ENCODE measurements at places on chromosomes 11 and 22.

DNA sequence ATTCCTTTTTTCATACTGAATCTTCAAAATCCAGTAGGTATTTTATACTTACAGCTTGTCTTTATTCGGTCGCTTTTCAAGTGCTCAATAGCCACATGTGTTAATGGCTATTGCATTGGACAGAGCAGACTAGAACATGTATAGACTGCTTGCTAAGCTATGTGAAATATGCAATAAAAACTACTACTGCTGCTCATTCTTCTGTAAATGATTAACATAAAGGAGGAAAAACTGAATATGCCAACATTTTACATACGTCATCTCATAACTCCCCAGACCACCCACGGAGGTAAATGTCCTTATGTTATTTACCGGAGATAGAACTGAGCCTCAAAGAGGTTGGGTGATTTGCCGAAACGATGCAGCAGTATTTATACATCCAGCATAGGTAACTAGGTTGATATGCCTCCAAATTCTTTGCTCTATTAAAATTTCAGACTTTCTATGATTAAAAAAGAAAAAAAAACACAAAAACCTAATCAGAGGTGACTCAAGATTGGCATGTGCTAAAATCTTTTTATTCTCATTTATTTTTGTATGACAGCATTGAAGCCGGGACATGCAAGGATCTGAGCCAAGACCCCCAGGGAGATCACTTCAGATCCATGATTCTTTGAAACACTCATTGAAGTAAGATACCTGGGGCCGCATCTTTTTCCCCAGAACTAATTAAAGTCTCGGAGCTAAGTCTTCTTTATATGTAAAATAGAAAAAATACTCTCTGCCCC, 78.5 kb upstream of the OR5AK2 start:
- DNase-seq, result no peak
- no peak overlapping the region for H3K27ac ChIP-seq
- H3K27me3 ChIP-seq, result no peaks in the 10 kb centered on the region
- H3K36me3 ChIP-seq, result no peaks in the 10 kb centered on the region
- no peaks in the 10 kb centered on the region for H3K4me1 ChIP-seq

DNA sequence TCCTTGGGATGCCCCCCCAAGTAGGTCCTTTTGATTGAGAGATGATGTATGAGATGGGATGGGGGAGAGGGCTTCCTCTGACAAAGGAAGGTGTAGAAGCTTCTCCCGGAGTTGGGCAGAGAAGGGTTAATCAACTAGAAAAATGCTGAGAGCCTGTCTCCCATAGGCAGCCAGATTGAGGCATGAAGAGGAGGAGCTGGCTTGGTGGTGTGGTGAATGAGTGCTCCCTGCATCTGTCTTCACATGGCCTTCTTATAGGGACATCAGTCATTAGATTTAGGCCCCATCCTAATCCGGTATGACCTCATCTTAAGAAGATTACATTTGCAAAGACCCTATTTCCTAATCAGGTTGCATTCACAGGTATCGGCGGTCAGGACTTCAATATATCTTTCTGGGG, 61.1 kb downstream of the NFAM1 start:
- H3K27me3 ChIP-seq, result peaks cover 27% of the 10 kb centered on the region
- no peak for DNase-seq
- no peak overlapping the region for H3K27ac ChIP-seq
- no peak overlapping the region for H3K4me3 ChIP-seq

DNA sequence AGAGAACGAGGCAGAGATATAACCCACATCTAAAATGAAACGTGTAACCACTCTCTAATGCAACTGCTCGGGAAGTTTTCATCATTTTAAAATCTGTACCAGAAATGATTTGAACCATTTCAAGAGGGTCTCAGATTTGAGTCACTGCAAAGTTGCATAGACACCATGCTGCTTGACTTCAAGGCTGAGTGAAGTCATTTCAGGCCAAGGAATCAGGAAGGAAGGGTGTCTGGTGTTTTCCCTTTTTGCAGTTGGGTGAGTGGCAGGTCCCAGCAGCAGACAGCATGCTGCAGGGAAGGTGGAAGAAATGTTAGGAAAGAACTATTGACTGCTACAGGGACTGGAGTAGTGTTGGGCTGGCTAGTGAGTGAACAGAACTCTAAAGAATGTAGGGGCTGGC, 16.5 kb downstream of the TANGO2 start:
- no peak for DNase-seq
- H3K27ac ChIP-seq, result no peak overlapping the region
- H3K36me3 ChIP-seq, result peaks cover 77% of the 10 kb centered on the region
- no peak overlapping the region for H3K4me3 ChIP-seq
- H3K27me3 ChIP-seq, result no peaks in the 10 kb centered on the region

DNA sequence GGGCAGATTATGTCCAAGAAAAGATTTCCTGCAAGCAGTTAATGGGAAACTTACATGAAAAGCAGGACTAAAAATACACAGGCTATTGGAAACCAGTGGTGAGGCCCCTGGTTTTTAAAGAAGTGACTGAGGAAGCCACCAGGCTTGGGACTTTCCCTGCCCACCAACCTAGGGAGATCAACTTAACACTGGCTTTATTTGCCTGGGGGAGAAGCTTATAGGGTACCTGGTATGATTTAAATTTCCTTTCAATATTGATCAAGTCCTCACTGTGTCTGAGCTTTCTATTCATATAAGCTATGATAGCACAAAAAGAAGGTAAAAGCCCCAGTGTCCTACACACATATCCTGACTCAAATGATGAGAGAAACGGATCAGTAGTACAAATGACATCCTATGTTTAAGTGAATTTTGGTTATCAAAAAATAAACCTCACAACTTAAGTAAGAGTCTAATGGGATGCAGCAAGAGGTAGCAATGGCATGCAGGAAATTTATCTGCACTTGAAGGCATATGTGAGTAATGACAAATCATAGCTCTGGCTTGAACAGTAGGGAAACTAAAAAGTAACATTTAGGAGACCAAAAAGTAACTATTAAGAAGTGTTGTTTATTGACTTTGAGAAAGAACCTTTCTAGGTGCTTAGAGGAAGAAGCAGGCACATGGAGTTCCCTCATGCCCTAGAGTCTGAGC, 85.3 kb downstream of the GAB2 start:
- no peak overlapping the region for H3K4me3 ChIP-seq
- no peaks in the 10 kb centered on the region for H3K27me3 ChIP-seq
- peaks cover 28% of the 10 kb centered on the region for H3K4me1 ChIP-seq
- DNase-seq, result no peak
- no peak overlapping the region for H3K27ac ChIP-seq

GRCh38 chr22:32354360-32355351, 3.0 kb upstream of the RFPL3 start:
- peaks cover 14% of the 10 kb centered on the region for H3K4me1 ChIP-seq
- H3K27ac ChIP-seq, result no peak overlapping the region
- H3K36me3 ChIP-seq, result no peaks in the 10 kb centered on the region
- H3K27me3 ChIP-seq, result no peaks in the 10 kb centered on the region
- no peak overlapping the region for H3K4me3 ChIP-seq

DNA sequence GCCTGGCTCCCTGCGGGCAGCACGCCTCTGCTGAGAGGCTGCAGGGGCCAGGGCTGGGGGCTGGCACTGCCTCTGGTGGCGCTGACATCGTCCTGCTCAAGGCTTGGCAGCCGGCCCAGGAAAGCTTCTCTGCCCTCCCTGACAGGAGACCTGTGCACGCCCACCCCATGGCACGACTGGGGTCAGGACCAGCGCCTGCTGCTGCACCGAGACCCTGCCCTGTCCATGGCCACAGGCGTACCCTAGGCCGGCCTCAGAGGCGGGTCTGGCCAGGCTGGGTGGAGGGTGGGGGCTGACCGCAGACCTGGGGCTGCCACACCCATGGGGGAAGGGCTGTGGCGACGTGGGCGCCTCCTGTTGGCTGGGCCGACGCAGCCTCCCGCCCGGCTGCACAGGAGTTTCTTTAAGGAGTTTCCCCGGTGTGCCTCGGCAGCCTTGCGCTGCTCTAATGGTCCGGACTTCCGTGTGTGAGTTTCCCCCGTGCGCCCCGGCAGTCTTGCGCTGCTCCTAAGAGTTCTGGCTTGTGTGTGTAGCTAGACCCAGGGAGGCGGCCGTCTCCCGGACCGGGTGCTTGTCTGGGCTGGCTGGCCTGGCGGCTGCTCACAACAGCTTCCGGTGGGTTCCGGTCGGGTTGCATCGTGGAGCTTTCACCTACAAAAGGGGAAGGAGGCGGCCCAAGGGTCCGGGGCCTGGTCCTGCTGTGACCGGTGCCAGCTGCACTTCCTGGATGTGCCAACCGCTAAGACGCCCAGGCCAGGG, 4.6 kb downstream of the TRABD start:
- peak; percentile 87 for DNase-seq
- H3K27me3 ChIP-seq, result no peaks in the 10 kb centered on the region
- H3K36me3 ChIP-seq, result peaks cover 50% of the 10 kb centered on the region
- H3K27ac ChIP-seq, result peak overlapping the region; percentile 79
- H3K4me1 ChIP-seq, result peaks cover 20% of the 10 kb centered on the region

GRCh38 chr22:31945971-31946680, 1.8 kb downstream of the YWHAH start:
- no peak for DNase-seq
- no peaks in the 10 kb centered on the region for H3K27me3 ChIP-seq
- H3K4me1 ChIP-seq, result peaks cover 32% of the 10 kb centered on the region
- H3K4me3 ChIP-seq, result peak overlapping the region; percentile 96
- H3K27ac ChIP-seq, result peak overlapping the region; percentile 98

DNA sequence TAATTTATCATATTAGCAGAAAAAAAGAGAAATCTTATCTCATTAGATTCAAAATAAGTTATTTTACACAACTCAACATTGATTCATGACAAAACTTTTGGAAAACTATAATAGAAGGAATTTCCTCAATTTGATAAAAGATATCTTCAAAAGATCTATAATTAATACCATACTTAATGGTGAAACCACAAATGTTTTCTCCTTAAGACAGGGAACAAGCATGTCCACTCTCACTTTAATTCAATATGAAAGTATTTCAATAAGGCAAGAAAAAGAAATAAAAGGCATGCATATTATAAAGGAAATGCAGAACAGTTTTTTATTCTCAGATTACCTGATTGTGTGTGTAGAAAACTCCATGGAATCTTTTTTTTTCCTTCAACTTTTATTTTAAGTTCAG, 23.6 kb downstream of the MTNR1B start:
- DNase-seq, result no peak
- no peak overlapping the region for H3K4me3 ChIP-seq
- H3K36me3 ChIP-seq, result no peaks in the 10 kb centered on the region
- H3K4me1 ChIP-seq, result no peaks in the 10 kb centered on the region
- H3K27me3 ChIP-seq, result no peaks in the 10 kb centered on the region
- no peak overlapping the region for H3K27ac ChIP-seq

GRCh38 chr11:134069426-134070341, 812 bp downstream of the JAM3 start:
- H3K4me1 ChIP-seq, result peaks cover 10% of the 10 kb centered on the region
- H3K36me3 ChIP-seq, result no peaks in the 10 kb centered on the region
- no peak overlapping the region for H3K27ac ChIP-seq
- peaks cover 18% of the 10 kb centered on the region for H3K27me3 ChIP-seq

GRCh38 chr11:67116758-67117105, 2.3 kb upstream of the KDM2A start:
- no peaks in the 10 kb centered on the region for H3K27me3 ChIP-seq
- no peaks in the 10 kb centered on the region for H3K36me3 ChIP-seq

DNA sequence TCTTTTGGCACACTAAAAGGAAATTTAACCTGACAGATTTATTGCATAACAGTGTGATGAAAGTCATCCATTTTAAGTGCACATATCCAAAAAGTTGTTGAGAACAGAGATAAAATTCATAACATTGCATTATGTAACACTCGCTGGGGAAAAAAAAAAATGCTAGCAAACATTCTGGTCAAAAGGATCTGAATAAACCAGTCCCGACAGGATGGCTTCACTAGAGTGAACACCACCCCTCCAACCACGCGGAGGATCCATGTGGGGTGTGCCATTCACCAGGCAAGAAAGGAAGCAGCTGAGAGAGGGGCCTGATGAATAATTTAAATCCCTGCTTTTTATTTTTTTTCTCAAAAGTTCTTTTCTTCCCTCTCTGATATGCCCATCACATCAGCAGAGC, 258.7 kb downstream of the DCDC1 start:
- H3K36me3 ChIP-seq, result no peaks in the 10 kb centered on the region
- H3K4me1 ChIP-seq, result no peaks in the 10 kb centered on the region
- no peak overlapping the region for H3K27ac ChIP-seq
- H3K4me3 ChIP-seq, result no peak overlapping the region
- DNase-seq, result no peak

DNA sequence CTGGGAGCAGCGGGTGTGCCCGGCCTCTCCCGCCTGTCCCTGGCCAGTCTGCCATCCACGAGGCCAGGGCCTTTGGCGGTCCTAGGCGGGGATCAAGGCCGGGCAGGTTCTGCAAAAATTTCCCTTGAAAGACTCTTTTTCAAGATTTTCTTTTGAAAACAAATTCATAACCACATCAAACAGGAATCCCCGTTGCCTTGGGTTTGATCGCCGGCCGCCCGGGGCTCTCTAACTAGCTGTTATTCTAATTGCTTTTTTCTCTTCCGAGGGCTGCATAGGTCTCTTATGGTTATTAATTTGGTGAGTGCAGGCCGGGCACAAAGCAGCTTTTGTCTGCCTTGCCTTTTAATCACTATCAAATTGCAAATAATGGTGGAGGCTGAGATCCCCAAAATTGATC, 42.0 kb downstream of the CDKN1C start:
- no peaks in the 10 kb centered on the region for H3K36me3 ChIP-seq
- H3K27ac ChIP-seq, result no peak overlapping the region
- no peak for DNase-seq
- H3K27me3 ChIP-seq, result no peaks in the 10 kb centered on the region
- H3K4me3 ChIP-seq, result no peak overlapping the region

GRCh38 chr11:65610404-65610803, 3.6 kb downstream of the MAP3K11 start:
- H3K36me3 ChIP-seq, result peaks cover 53% of the 10 kb centered on the region
- no peak overlapping the region for H3K4me3 ChIP-seq
- no peaks in the 10 kb centered on the region for H3K27me3 ChIP-seq

GRCh38 chr11:108887436-108888238, 222.8 kb downstream of the DDX10 start:
- no peak overlapping the region for H3K4me3 ChIP-seq
- H3K4me1 ChIP-seq, result no peaks in the 10 kb centered on the region
- DNase-seq, result no peak
- no peak overlapping the region for H3K27ac ChIP-seq

DNA sequence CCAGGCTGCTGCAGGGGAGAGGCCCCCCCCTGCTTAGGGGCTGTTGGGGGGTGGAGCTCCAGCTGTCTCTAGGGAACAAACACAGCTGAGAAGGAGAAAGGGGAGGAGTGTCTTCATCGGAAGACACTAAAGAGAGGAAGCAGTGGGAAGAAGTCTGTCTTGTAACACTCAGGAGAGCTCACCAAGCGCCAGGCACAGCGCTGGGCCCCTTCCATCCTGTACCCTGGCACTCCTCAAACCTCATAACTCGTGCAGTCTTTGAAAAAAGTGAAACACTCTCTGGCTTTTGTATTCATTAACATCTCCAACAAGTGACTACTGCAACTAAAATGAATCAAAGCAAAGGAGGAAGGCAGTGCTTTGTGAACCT, 67.4 kb upstream of the PRDM11 start:
- no peaks in the 10 kb centered on the region for H3K36me3 ChIP-seq
- no peaks in the 10 kb centered on the region for H3K4me1 ChIP-seq
- H3K27ac ChIP-seq, result no peak overlapping the region
- H3K27me3 ChIP-seq, result 0 out of 2 replicates have a peak, but pooled peaks cover 6% of the 10 kb centered on the region
- no peak overlapping the region for H3K4me3 ChIP-seq
